ENCODE measurements at places on chromosomes 5 and 9.

DNA sequence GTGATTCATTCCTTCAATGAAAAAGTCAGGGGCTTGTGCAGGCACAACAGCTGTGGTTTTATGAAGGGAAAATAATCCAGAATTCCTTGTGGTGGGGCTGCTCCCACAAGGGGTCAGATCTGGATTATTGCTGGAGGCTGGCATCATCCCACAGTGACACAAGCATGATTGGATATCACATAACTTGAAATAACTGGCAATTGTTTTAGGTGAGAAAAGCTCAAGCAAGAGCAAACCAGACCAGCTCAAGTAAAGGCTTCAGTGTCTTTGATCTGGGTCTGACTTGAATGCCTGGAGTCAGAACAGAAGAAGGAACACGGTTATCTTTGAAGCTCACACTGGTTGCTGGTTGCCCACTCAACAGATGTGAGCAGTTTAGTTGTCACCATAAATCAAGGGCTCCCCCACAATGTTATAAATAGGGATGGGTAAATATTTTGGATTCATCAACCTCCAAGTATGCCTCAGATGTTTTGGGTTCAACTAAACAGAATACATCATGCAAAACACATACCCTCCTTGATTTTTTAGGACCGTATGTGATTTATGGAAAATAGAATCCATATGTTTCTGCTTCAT, 3.1 kb upstream of the ZNF474 start:
- no peak for DNase-seq

- DNase-seq: no peak
These were observed 34.5 kb upstream of the LIFR start for GRCh38 chr5:38590838-38591522.

GRCh38 chr9:137021979-137022661, 5.9 kb downstream of the ABCA2 start:
- no peak for DNase-seq

- DNase-seq: no peak
These were observed 91.8 kb downstream of the STX17 start for GRCh38 chr9:99998266-99998665.

GRCh38 chr5:91487420-91487819, 104.3 kb upstream of the ARRDC3 start:
- no peak for DNase-seq

DNA sequence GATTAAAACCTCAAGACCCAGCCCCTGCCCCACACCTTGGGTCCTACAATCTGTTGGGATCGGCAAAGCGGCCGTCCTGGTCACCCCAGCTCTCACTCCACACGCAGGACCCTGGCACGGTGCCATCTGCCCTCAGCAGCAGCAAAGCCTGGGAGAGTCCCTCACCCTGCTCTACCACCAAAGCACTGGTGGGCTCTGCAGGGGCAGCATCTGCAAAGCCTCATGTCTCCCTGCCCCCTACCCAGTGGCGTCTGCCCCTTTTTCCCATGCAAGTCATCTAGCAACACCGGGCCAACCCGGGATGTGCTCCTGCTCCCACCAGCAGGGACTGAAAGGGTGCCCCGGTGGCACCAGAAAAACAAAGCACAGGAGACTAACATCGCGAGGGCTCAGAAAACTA, 19.6 kb upstream of the CNOT6 start:
- no peak for DNase-seq

DNA sequence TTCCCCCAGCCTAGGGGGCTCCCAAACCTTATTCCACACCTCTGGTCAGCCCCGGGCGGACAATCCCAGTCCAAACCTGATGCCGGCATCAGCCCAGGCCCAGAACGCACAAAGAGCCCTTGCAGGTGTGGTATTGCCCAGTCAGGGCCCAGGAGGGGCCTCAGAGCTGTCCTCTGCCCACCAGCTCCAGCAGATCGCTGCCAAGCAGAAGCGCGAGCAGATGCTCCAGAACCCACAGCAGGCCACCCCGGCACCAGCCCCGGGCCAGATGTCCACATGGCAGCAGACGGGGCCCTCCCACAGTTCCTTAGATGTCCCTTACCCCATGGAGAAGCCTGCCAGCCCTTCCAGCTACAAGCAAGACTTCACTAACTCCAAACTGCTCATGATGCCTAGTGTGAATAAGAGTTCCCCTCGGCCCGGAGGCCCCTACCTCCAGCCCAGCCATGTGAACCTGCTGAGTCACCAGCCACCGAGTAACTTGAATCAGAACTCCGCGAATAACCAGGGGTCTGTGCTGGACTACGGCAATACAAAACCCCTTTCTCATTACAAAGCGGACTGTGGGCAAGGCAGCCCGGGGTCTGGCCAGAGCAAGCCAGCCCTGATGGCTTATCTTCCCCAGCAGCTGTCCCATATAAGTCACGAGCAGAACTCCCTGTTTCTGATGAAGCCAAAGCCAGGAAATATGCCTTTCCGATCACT, 27.6 kb upstream of the LTC4S start:
- no peak for DNase-seq

DNA sequence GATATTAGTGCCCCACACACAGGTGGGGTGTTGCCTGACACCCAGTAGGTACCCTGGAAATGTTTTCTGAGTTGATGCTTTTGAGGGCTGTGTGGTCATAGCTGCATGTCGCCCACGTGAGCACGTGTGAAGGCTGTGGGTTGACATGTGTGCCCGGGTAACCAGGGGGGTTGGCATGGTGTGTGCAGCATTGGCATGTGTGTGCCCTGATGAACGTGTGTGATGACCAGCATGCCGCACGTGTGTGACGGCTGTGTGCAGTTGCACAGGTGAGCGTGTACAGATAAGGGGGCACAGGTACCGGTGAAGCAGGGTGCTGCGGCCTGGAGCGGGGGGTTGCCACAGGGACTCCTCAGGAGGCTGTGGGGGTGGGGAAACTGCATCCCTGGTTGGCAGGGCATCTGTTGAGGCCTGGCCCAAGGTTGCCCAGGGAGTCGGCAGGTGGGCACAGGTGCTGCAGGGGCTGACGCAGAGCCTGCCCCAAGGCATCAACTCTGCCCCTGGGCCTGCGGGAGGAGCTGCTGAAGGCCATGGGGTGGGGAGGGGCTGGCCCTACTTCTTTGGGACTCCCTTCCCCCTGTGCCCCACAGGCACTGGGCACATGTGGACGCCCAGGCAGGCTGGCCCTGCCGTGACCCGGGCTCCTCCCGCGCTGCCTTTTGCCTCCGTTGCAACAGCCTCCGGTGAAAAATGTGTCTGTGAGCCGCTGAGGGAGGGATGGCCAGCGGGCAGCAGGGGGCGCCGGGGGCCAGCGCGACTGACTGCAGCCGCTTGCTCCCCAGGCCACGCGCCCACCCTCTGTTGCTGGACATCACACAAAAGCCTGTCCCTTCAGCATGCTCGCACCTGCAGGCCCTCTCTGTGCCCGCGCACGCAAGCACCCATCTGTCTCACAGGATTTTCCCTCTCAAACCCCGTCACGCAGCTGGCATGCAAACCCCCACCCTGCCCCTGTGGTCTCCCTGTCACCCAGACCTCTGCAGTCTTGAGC, 2.2 kb downstream of the UNC5A start:
- DNase-seq: no peak

DNA sequence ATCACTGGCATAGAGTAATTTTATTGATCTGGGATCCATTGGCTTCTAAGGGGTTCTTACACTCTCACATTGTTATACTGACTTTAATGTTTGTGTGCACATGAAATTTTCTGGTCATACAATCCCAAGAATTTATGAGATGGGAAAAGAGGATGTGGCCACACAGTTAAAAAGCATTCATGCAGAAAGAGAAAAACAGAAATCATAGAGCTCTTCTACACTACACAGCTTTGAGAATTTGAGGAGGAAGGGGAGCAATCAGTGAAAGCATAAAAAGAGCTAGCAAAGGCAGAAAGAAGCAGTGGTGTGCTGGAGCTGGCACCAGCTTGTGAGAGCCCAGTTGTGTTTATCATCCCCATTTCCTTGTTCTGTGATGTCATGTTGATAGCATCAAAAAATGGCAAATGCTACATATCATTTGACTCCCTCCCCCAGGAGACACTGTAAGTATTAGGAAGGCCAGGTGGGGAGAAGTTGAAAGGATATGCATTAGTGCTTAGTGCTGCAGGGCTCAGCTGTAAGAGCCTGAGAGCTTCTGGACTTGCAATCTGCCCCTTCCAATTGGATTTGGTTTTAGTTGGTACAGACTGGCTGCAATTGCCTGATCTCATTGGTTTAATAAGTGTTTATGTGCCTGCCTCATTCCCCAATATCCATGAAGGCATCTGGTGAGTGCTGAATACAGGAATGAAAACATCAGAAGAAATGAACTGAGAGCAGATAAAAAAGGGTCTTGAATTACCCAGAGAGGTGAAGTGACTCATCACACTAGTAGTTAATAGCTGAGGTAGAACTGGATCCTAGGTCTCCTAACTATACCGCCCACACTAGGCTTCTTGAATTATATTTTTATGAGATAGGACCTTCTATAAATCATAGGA, 30.9 kb downstream of the RHOBTB3 start:
- no peak for DNase-seq

DNA sequence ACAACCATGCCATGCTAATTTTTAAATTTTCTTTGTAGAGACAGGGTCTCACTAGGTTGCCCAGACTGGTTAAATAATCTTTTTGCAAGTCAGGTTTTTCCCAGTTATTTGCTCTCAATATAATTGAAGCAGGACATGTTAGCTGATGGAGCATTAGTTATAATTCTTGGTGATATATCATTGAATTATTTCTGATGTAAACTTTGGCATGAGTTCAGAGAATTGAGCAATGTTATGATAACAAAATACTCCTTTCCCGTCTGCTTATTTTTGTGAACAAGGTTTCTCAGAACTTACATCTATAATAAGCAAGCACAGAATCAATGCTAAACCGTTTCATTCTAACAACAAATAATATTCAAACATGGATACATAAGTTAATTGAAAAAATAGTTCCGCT, 37.8 kb downstream of the BHMT start:
- DNase-seq: no peak

- DNase-seq: no peak
These were observed 805.0 kb upstream of the PTPRD start for GRCh38 chr9:11417782-11418181.

GRCh38 chr5:146007989-146008388, 71.6 kb downstream of the SH3RF2 start:
- no peak for DNase-seq

DNA sequence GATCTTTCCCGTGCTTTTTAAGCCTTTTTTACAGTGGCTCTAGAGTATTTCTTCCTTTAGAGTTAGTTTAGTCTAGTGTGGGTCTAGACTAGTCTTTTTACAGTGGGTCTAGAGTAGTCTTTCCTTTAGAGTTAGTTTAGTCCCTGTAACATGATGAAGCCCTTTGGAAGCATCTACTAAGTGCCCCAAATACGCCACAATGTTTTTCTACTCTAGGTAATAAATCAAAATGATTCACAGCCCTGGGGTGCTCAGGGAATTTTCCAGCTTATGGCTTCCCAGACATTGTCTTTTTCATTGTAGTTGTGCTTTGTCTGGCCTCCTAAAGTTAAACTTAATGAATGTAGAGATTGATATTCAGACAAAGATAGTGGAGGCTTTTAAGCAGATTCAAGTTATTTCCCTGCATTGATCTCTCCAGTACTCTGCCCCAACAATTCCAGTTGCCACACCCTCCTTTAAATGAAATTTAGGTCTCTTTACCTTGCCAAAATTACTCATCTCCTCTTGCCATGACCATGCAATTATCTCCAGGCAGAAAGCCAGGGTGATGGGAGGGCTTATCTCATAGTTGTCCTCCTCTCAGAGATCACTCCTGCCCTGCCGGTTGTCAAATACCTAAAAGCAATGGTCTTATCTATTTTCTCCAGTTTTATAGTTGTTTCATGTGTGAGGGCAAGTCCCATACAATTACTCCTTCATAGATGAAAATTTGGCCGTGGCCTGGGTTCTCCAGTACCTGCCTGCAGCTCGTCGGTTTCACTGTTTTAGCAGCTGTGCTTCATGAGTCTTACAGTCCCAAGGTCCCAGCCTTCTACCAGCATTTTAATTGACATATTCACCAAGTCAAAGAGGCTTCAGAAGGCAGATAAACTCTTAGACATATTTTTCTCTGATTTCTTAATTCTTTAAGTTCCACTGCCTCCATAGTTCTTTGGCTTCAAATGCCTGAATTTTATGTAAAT, 794.0 kb upstream of the COX7C start:
- no peak for DNase-seq

DNA sequence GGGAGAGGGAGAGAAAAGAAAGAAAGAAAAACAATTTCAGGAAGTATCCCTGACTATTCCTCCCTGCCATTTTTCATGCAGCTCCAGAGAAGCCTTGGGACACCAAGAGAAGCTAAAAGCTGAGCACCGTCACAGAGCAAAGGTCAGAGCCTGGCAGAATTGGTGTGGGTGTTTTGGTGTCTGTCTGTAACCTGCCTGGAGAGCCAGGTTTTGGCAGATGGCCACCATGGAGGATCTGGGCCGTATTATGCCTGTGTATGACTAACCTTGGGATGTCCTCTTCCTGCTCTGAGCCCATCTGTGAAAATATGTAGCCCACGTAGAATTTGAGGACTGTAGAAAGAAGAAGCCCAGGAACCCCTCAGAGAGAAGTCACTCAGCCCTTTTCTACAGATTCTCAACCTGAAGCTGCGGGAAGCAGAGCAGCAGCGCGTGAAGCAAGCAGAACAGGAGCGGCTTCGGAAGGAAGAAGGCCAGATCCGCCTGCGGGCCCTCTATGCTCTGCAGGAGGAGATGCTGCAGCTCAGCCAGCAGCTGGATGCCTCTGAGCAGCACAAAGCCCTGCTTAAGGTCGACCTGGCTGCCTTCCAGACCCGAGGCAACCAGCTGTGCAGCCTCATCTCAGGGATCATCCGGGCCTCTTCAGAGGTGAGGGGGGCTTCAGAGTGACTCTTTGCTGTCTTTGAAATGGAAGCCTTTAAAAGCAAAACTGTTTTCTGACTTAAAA, 18.8 kb downstream of the GLE1 start:
- no peak for DNase-seq

GRCh38 chr5:89080467-89081116, 197.6 kb upstream of the MEF2C start:
- no peak for DNase-seq

DNA sequence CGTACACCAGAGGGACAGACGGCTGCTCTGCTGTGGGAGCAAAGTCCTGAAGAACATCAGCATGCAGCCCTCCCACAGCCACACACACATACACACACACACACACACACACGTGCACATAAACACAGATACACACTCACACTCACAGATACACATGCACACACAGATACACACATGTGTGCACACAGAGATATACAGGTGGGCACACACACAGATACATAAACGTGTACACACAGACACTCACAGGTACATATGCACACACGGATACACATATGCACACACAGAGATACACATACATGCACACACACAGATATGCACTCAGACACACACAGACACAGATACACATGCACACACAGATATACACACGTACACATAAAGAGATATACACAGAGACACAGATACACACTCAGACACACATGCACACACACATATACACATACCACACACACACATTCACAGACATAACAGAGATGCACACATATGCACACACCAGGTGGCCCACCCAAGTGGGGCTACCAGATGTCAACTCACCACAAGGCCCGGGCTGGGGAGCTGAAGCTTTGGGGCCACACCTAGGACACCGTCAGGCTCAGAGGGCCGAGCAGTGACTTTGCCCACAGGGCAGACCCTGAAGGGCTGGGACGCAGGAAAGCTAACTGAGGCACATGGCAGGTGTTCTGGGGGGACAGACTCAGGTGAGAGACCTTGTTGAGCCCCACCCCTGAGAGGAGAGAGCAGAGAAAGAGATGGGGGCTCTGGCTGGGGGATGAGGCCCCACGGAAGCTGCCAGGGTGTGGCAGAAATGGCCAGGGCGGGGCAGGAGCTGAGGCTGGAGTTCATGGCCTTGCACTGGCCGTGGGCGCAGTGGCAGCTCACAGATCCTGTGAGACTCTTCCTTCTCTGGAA, 148.6 kb upstream of the PPP1R26 start:
- DNase-seq: no peak

- no peak for DNase-seq
These were observed 441.2 kb upstream of the CHD1 start for GRCh38 chr5:99369797-99370593.

Measured in GM19239 (cell line).